Mammary epithelial cell (primary cell): ENCODE measurements at places on chromosomes 7 and 10.

- DNase-seq, result peak; percentile 55
Observed at GRCh38 chr10:89275383-89275782, 23.8 kb upstream of the LIPA start.

DNA sequence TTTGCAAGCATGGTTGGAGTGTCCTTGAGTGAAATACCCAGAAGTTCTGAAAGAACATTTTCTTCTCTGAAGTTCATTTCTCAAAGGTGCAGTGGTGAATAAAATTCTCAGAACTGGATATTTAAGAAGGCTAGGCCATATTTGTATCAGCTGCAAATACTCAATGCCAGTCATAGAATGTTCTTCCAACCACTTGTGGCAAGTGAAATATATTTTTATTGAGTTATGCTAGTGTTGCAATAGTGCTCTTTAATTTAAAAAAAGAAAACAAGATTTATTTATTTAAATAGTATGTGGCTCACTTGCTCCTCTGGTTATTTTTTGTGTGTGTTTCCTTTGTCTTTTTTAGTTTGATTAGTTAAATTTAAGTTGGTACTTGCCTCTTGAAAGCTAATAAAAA, 64.5 kb downstream of the PALS2 start:
- DNase-seq, result no peak

- no peak for DNase-seq
Observed at GRCh38 chr10:104417637-104418292, 64.1 kb downstream of the CFAP58 start.

GRCh38 chr10:88088441-88089340, 225.3 kb downstream of the PTEN start:
- peak; percentile 80 for DNase-seq

GRCh38 chr7:8823486-8823885, 390.1 kb downstream of the NXPH1 start:
- no peak for DNase-seq

DNA sequence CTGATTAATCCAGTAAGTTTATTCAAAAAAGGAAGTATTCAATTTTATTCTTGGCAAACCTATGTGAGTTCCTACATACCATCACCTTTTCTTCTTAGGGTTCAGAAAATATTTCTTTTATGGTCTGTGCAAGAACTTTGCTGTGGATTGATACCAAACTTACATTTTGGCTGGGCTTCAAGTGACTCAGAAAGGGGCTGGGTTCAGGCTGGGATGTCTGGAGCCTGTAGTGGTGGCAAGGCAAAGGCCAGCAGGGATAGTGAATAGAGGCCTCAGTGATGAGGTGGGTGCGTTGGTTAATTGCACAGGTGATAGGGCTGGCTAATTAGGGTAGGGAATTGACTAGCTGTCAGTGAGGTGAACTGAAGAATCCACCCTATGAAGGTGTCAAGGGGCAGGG, 40.2 kb upstream of the ATXN7L1 start:
- no peak for DNase-seq

- DNase-seq, result no peak
Observed at GRCh38 chr10:95987685-95988426, 55.5 kb upstream of the CCNJ start.

DNA sequence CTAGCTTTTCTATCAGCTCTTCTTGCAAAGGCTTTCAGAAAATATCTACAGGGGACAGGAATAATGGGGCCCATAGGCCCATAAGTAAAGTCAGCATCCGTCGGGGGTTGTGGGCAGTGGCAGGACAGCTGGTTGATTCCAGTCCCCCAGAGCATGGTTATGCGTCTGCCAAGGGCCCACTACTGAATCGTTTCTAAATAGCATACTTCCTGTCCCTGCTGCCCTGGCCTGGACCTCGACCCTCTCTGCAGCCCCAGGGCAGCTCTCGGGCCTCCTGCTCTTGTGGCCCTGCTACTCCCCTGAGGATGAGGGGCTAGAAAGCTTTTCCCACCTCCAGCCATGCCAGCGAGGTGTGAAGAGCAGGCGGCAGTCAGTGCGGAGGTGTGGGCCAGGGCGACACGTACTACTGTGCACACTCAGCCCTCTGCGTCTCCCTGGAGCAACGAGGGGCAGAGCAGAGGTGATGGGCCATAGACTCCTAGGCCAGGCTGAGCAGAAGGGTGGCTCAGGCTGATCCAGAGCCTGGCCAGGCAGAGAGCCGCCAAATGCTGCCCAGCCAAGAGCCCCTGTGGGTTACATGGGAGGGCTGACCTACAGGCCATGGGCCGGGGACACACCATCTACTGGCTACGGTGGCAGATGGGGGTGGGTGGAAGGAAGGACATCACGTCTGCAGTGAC, 4.7 kb upstream of the OPN4 start:
- no peak for DNase-seq

DNA sequence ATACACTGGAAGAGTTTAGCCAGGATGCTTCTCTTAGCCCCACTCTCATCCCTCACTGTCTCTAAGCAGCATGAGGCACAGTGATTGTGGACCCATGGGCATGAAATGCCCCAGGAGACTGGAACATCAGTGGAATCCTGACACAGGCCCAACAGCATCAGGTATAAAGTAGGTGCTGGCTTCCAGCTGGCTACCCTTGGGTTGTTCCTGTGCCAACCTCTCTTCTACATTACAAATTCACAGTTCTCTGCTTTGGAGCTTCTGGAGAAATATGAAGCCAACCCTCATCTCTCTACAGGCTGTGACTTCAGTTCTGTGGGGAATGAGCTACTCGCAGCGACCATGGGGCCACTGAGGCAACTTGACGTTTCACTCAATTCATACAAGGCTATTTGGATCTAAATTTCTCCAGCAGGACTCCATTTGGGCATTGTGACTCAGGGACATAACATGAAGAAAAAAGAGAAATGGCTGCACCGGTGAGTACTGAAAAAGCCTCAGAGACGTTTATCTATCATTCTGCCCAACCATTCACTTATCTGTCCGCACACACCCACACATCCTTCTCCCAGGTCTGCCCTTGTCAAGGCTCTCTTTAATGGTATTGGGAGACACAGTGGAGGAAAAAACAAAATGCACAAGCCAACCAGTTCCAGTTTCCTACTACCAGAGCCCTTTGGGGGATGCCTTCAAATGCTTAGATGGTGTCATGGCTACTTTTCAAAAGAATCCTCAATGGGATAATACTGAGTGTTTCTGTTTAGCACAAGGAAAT, 35.4 kb upstream of the TM9SF3 start:
- DNase-seq, result no peak

DNA sequence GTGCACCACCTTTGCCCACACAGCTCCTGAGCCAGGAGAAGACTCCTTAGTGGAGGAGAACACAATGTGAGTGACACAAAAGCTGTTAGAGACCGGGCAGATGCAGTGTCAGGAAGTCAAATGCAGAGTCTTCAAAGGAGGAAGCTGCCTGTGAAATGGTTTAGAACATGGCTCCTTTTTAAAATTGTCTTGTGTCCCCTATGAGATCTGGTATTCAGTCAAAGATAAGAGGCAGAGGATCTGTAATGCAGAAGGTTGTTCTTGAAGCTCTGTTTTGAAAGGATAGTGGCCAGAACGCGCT, 133.0 kb downstream of the VIPR2 start:
- no peak for DNase-seq

GRCh38 chr10:128926711-128927110, 540.3 kb upstream of the MGMT start:
- DNase-seq, result no peak

GRCh38 chr7:131720703-131721102, 164.3 kb upstream of the PODXL start:
- no peak for DNase-seq

- DNase-seq, result no peak
Observed at GRCh38 chr10:13972609-13973008, 358.1 kb downstream of the FRMD4A start.

GRCh38 chr10:88045656-88046415, 182.4 kb downstream of the PTEN start:
- no peak for DNase-seq

GRCh38 chr10:122407375-122408125, 33.0 kb downstream of the PLEKHA1 start:
- DNase-seq, result peak; percentile 63

DNA sequence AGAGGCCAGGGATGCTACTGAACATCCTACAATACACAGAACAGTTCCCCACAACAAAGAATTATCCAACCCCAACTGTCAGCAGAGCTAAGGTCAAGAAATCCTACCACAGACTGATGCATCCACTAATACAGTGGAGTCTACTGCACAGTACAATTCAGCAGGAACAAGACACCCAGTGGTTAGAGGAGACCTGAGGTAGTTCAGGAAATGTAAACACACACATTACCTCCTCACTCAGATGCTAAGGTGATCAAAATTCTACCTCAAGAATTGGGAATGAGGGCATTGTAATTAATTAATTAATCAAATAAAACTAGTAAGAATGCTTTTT, 91.4 kb downstream of the ZFAND4 start:
- no peak for DNase-seq

DNA sequence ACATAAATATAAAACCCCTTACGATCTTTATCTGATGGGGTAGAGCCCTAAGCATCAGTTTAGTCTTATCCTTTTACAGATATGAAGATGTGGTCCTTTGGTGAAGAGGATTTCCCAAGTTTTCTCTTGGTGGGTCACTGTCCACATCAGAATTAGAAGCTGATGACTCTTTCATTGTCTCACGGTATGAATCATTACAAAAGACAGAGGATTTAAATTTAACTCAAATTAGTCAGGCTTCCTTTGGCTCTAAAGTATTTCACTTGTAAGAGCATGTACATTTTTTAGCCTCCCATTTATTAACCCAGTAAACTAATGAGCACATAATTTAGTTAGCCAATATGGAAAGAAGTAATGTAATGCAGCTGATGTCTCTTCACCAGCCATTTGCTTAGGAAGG, 49.9 kb upstream of the TMEM26 start:
- DNase-seq, result peak; percentile 32
